Aorta (tissue), 5 donors: ENCODE measurements at places on chromosomes 12 and 14. TPM values are rescaled to one million over a fixed set of nuclear protein-coding genes. Genes with fewer than 3 reads are reported as not detected.

- no peak overlapping the region for H3K27ac ChIP-seq
- no peaks in the 10 kb centered on the region for H3K4me1 ChIP-seq
- peak overlapping the region; percentile 23 for H3K4me3 ChIP-seq
- H3K27me3 ChIP-seq = no peaks in the 10 kb centered on the region
- DNase-seq = no peak
Measured at GRCh38 chr12:62434494-62435302, 31.9 kb upstream of the MON2 start.

GRCh38 chr14:97538749-97539410, 741.7 kb downstream of the VRK1 start:
- no peaks in the 10 kb centered on the region for H3K4me1 ChIP-seq
- no peak overlapping the region for H3K4me3 ChIP-seq
- DNase-seq = no peak
- no peak overlapping the region for H3K27ac ChIP-seq

DNA sequence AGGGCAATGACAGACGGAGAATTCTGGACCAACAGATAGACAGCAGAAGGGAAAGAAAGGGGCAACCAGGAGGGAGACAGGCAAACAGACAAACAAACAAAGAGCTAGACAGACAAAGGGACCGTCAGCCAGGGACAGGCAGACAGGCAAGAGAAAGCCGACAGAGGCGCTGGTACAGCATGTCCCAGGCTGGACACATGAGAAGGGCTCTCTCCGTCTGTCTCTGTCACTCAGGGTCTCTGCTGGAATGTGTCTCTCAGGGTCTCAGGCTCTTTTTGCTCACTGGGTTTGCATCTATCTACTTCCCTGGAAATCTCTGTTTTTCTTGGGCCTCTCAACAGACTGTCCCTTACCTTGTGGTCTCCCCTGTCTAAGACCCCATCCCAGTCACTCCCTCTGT, 8.2 kb upstream of the SMUG1 start:
- no peaks in the 10 kb centered on the region for H3K27me3 ChIP-seq
- H3K4me1 ChIP-seq = no peaks in the 10 kb centered on the region
- H3K27ac ChIP-seq = no peak overlapping the region
- H3K4me3 ChIP-seq = no peak overlapping the region
- DNase-seq = no peak
- no peaks in the 10 kb centered on the region for H3K36me3 ChIP-seq

The TGFB3 gene
- 134 TPM for total RNA-seq

The RPS6KA5 gene
- 4.4 TPM for total RNA-seq

The FAM186B gene
- 0.23 TPM for total RNA-seq

DNA sequence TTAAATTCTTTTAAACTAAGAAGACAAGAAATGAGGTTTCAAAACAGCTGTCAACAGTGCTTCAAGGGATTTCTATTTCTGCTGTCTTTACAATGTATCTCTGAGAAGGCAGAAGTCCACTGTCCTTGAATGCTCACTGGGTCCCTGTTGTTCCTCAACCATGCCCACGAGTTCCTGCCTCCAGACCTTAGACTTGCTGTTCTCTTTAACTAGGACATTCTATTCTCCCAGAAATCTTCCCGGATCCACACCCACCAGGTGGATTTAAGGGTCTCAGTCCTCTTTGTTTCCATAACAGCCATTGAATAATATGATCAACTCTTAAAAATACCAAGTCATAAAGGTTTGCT, 6.7 kb upstream of the SLC41A2 start:
- H3K27me3 ChIP-seq = no peaks in the 10 kb centered on the region
- H3K4me3 ChIP-seq = no peak overlapping the region
- H3K27ac ChIP-seq = no peak overlapping the region
- no peaks in the 10 kb centered on the region for H3K4me1 ChIP-seq
- no peak for DNase-seq

- peaks cover 2% of the 10 kb centered on the region for H3K4me1 ChIP-seq
- no peak for DNase-seq
- no peaks in the 10 kb centered on the region for H3K36me3 ChIP-seq
- no peak overlapping the region for H3K27ac ChIP-seq
- H3K4me3 ChIP-seq = no peak overlapping the region
Measured at GRCh38 chr12:23495472-23495871, 454.0 kb downstream of the SOX5 start.

DNA sequence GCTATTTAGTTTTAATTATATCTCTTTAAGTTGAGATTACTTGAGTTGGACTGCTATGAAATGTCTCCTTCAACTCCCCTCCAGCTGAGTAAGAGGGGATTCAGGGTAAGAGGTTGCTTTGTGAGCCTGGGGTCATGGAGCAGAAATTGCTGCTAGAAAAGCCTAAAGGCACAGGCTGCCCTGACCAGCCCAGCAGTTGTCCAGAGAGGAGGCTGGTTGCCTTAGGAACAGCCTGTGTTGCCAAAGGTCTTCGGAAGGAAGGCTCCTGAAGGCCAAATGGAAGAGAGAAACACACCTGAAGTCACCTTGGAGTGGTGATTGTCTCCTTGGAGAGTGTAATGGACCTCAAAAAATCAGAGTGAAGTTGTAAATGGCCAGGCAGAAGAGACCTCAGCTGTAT, 235.5 kb upstream of the PDE3A start:
- H3K36me3 ChIP-seq = no peaks in the 10 kb centered on the region
- no peak overlapping the region for H3K4me3 ChIP-seq
- H3K27me3 ChIP-seq = no peaks in the 10 kb centered on the region
- DNase-seq = no peak
- no peak overlapping the region for H3K27ac ChIP-seq

- H3K4me3 ChIP-seq = no peak overlapping the region
- peaks cover 3% of the 10 kb centered on the region for H3K4me1 ChIP-seq
- H3K36me3 ChIP-seq = no peaks in the 10 kb centered on the region
Measured at GRCh38 chr12:80044694-80045046, 54.7 kb upstream of the OTOGL start.

- H3K27ac ChIP-seq = no peak overlapping the region
- H3K27me3 ChIP-seq = no peaks in the 10 kb centered on the region
- H3K4me1 ChIP-seq = no peaks in the 10 kb centered on the region
- no peaks in the 10 kb centered on the region for H3K36me3 ChIP-seq
Measured at GRCh38 chr12:86091681-86092080, 164.5 kb downstream of the MGAT4C start.

GRCh38 chr12:19712041-19712440, 272.7 kb downstream of the AEBP2 start:
- DNase-seq = no peak
- H3K36me3 ChIP-seq = no peaks in the 10 kb centered on the region
- H3K4me3 ChIP-seq = no peak overlapping the region
- H3K27me3 ChIP-seq = no peaks in the 10 kb centered on the region
- H3K27ac ChIP-seq = peak overlapping the region; percentile 95

The LMO3 gene
- total RNA-seq = 28.2 TPM

GRCh38 chr12:13559318-13559978, 362.9 kb downstream of the EMP1 start:
- H3K4me1 ChIP-seq = no peaks in the 10 kb centered on the region
- no peak overlapping the region for H3K27ac ChIP-seq
- no peaks in the 10 kb centered on the region for H3K27me3 ChIP-seq
- H3K4me3 ChIP-seq = no peak overlapping the region

- no peaks in the 10 kb centered on the region for H3K4me1 ChIP-seq
- H3K27me3 ChIP-seq = no peaks in the 10 kb centered on the region
- DNase-seq = no peak
- no peaks in the 10 kb centered on the region for H3K36me3 ChIP-seq
- no peak overlapping the region for H3K27ac ChIP-seq
- H3K4me3 ChIP-seq = no peak overlapping the region
Measured at GRCh38 chr14:68011406-68012028, 191.9 kb downstream of the RAD51B start.

DNA sequence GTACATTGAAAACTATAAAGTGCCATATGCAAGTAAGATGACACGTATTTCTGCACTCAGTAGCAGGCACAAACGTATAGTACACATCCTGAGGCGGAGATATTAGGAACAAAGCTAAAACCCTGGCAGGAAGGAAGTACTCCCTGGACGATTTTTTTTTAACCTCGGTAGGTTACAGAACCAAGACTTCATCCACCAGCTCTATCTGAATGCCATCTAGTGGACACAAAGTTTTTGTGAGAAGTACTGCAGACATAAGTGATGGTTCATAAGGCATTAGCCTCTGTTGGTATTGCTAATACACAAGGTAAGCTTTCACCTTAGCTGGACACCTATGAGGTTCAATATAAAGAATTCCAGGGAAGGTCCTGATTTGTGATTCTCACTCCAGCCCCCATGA, 83.0 kb upstream of the CCDC196 start:
- no peaks in the 10 kb centered on the region for H3K27me3 ChIP-seq
- no peak for DNase-seq
- no peaks in the 10 kb centered on the region for H3K36me3 ChIP-seq
- H3K4me3 ChIP-seq = no peak overlapping the region
- no peak overlapping the region for H3K27ac ChIP-seq

DNA sequence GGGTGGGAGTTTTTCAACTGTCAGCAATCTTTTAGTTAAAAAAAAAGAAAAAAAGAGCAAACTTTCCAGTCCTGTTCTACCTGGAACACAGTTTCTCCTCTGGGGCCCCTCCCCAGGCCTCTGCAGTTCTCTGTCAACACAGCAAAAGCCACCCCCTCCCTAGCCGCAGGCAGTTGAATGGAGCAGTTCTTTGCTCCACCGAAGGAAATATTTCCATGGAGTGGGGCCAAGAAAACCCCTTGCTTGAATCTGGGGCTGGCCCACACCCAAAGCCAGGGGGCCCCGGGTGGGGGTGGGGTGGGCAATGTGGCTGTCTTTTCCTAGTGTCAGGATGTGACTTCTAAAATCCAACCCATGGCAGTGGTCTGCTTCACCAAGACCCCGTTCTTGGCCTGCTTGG, 5.0 kb upstream of the MEG3 start:
- no peak for DNase-seq
- H3K36me3 ChIP-seq = no peaks in the 10 kb centered on the region
- H3K27me3 ChIP-seq = no peaks in the 10 kb centered on the region
- H3K4me3 ChIP-seq = no peak overlapping the region
- H3K27ac ChIP-seq = no peak overlapping the region

The RNASE7 gene
- not detected for total RNA-seq

GRCh38 chr14:94649543-94650443, 37.6 kb downstream of the SERPINA3 start:
- no peak overlapping the region for H3K4me3 ChIP-seq
- H3K36me3 ChIP-seq = no peaks in the 10 kb centered on the region
- DNase-seq = no peak
- no peak overlapping the region for H3K27ac ChIP-seq

- no peak for DNase-seq
- H3K36me3 ChIP-seq = peaks cover 3% of the 10 kb centered on the region
- H3K27me3 ChIP-seq = no peaks in the 10 kb centered on the region
- peaks cover 7% of the 10 kb centered on the region for H3K4me1 ChIP-seq
Measured at GRCh38 chr12:42326541-42327226, 717 bp downstream of the PPHLN1 start.

- H3K27ac ChIP-seq = no peak overlapping the region
- no peak overlapping the region for H3K4me3 ChIP-seq
- no peaks in the 10 kb centered on the region for H3K4me1 ChIP-seq
Measured at GRCh38 chr12:10672231-10672868, 1.5 kb downstream of the STYK1 start.

DNA sequence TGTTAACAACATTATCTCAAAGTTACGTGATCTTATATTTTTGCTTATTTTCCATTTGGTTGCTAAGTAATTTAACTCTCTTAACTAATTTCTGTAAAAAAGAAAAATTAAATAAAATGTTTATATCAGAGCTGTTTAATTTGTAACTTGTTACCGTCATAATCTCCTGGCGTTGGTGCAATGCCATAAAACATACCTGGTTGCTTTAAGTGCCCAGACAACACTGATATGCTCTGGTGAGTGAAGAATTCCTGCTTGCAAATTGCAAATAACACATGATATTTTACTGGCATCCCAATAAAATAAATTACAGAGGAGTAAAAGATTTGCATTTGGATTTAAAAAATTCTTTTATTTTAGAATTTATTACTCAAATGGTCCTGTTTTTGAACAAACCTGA, 640.1 kb upstream of the MIS18BP1 start:
- no peak overlapping the region for H3K4me3 ChIP-seq
- no peaks in the 10 kb centered on the region for H3K4me1 ChIP-seq
- no peak for DNase-seq
- H3K27ac ChIP-seq = no peak overlapping the region

The MOAP1 gene
- total RNA-seq = 22.0 TPM
